WTC11 (cell line): ENCODE measurements at places on chromosomes 11 and 22.
A peak's percentile ranks its signal among the peaks of the same experiment; 100 is the strongest.

GRCh38 chr22:45702981-45703380 is 31.3 kb downstream of the ATXN10 start:
- no peak for DNase-seq

- DNase-seq = no peak
Measured at GRCh38 chr11:96778272-96778671, 388.5 kb downstream of the JRKL start.

GRCh38 chr11:83159902-83160865 is 3.3 kb downstream of the PCF11 start:
- no peak for DNase-seq

- DNase-seq = no peak
Measured at GRCh38 chr11:22764735-22765134, 64.9 kb downstream of the SVIP start.

- DNase-seq = no peak
Measured at GRCh38 chr11:2912498-2912897, 16.7 kb downstream of the PHLDA2 start.

- DNase-seq = no peak
Measured at GRCh38 chr11:11592146-11592684, 29.6 kb downstream of the GALNT18 start.

DNA sequence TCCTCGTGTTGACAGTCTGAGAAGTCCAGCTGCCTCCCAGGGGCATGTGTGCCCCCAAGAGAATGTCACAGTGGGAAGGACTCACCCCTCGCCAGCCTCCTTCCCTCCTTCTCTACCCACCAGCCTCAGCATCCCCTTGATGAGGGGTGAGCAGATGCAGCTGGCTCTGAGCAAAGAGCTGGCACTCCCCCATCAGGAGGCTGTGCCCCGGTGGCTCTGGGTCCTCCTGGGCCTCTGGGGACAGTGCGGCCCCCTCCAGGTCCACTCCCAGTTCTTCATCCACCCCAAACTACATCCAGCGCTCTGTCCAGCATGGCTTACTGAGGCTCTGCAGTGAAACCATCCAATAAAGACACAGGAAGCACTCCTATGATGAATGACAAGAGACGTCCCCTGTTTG is 210.4 kb downstream of the BRD1 start:
- DNase-seq = peak; percentile 6

DNA sequence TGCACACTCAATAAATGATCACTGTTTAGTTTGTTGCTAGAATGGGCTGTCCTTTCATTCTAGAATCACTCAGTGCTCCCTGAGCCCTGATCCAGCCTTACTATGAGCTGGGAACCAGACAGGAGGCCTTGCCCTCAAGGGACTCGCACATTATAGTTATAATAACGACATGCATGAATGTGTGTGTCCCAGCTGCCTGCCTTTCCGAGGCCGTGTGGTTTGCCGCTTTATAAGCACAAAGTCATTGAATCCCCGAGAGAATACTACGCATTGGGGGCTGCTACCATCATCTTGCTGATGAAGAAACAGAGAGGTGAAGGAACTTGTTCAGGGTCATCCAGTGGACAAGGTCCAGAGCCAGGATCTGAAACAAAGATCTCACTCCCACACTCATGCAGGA is 75.7 kb downstream of the NFAM1 start:
- DNase-seq = no peak

- DNase-seq = no peak
Measured at GRCh38 chr11:96763244-96763643, 373.4 kb downstream of the JRKL start.

DNA sequence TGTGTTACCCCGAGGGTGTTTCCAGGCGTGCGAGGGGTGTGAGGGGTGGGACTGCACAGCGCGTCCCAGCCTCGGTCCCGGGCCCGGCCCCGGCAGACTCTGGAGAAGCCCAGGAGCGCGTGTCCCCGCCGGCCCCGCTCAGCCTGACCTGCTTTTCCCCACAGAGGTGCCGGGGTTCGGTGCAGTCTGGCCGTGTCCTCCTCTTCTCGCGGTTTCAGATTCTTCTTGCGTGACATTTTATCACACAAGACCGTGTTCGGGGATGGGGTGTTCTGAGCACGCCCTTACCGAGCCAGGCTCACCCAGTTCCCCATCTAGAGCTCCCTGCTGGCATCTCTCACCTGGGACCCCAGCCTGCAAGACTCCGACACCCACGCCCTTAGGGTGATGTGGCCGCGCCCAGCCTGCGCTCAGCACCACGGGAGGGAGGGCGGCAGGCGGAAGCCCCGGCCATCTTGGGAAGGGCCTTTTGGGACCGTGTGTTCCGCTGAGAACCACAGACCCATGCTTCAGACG is 775.6 kb downstream of the BRD1 start:
- no peak for DNase-seq

DNA sequence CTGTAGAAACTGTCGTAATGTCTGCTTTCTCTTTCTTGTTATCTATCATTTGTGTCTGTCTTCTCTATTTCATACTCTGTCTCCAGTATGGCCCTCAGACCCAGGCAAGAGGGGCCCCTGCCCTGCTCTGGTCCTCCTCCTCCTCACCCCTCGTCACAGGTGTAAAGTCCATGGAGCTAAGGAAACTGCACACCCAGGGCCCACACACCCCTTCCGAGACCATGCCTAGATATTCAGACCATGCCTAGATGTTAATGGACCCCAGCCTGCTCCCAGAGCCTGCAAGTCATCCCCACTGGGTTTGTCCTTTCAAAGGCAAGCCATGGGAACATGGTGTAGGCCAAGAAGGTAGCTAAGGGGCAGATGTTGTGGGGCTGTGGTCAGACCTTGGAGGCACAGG is 24.1 kb upstream of the ANO1 start:
- DNase-seq = no peak

DNA sequence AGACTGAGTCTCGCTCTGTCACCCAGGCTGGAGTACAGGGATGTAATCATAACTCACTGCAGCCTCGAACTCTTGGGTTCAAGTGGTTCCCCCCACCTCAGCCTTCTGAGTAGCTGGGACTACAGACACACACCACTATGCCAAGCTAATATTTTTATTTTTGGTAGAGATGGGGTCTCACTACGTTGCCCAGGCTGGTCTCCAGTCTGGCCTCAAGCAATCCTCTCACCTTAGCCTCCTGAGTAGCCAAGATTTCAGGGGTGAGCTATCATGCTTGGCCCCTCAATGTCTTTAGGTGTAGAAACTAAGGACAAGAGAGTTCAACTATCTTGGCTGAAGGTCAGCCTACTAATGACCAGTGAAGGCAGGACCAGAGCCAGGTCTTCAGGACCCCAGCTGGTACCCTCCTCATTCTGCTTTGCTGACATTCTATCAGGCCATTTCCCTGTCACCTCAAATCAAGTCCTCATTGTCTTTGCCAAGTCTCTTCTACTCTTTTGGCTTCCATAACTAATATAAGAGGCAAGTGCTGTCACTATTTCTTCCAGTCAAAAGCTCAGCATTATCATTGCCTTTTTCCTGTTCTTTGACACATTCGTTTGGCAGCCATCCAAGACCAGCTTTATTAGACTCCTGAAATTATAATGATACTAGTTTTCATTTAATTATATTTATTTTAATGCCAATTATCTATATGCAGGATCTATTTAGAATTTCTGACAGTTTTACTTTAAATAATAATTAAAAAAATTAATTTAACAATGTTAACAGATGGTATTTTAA is 264.2 kb upstream of the PITPNB start:
- DNase-seq = no peak

DNA sequence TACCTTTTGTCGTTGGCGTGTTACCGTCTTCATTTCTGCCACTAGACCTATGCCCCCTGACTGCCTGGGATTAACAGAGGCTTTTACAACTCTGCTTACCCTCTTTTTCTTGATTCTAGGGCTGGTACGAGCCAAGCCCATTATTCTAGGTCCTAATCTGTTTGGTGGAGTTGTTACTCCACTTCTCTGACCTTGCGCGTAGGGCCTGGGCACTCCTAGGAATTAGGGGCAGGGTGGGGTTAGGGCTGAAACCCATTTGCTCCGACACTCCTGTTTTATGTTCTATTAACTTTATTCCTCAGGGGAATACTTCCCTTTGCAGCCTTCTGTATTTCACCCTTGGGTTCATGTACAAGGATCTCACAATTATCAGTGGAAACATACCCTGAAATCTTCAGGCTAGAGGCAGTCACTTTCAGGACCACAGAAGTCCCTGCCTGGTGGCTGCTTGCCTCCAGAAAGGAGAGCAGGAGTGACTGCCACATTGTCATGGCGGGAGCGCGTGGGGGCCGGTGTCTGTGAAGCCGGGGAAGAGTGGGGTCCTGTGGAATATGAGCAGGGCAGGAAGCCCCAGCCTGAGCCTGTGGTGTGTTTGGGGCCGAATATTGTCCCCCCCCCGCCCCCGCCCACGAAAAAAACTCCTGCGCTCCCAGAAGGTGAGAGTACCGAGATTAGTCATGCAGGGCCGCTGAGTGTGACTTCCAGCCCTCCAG is 731 bp upstream of the SLC37A2 start:
- no peak for DNase-seq

DNA sequence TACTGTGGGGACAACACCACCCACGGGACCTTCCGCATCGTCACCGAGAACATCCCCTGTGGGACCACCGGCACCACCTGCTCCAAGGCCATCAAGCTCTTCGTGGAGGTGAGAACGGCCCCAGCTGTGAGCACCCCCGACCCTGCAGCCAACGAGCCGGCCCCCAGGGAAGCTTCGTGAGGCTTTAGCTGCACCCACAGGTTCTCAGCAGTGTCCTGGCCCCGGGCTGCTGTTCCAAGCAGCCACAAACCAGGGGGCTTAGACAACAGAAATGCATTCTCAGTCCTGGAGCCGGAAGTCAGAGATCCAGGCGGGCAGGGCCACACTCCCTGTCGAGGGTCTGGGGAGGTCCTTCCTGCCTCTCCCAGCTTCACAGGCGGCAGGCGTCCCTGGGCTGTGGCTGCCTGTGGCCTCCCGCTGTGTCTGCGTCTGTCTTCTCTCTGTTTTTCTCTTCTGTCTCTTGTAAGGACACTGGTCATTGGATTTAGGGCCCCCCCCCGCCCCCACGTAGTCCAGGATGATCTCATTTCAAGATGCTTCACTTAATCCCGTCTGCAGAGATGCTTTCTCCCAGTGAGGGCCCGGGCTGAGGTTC is 12.5 kb downstream of the MUC5B start:
- no peak for DNase-seq

GRCh38 chr11:69486773-69487291 is 5.4 kb downstream of the LINC01488 start:
- no peak for DNase-seq

DNA sequence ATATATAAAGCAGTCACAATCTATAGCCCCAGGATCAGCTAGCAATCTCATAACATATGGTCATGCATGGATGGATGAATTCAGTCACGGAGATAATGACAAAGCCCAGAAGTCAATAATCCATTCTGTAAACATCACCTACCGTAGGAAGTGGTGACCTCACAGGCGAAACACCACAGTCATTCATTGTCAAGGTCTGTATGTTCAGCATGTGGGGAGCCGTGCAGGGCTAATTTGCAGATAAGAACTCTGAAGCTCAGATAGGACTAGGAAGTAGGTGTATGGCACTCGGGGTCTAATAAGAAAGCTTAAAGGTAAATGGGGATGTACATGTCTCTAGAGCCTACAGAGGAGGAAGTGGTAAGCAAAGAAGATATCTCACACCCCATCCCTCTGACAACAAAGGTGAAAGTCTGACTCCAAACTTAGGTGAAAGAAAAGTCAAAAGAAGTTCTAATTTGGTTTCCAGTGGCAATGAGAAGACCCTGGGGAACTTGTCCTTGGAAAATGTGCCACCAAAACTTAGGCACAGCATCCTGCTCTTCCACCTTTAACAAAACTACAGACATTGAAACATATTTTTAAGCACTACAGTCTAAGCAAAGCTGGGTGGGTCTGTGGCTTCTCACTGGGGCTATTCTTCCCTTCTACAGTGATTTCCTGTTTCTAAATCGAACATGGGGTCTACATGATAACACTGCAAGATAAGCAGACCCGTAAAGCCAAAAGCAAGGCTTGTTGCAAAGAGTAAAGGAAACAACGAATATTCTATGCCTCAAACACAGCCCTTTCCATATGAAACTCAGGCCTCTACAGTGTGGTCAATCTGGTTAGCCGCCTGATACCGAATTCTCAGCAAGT is 5.2 kb downstream of the CRTAM start:
- no peak for DNase-seq

- DNase-seq = no peak
Measured at GRCh38 chr11:61054927-61055562, 47.2 kb upstream of the CD5 start.

DNA sequence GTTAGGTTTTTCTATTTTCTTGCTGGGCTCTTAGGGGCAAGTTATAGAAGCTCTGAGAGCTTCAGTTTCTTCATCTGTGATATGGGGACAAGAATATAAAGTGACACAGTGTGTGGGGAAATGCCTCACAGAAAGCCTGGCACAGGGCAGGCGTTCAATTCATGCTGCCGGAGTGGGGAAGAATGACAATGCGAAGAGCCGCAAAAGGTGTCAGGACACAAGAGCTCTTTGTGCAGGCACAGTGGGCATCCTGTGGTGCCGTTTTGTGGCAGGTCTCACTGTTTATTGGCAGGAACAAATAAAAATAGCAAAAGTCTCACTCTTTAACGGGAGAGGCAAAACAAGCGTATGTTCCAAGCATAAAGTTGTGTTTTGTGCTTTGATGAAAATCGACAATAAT is 112.1 kb downstream of the TIMP3 start:
- DNase-seq = no peak

- DNase-seq = no peak
Measured at GRCh38 chr11:106389101-106389500, 311.6 kb downstream of the AASDHPPT start.

DNA sequence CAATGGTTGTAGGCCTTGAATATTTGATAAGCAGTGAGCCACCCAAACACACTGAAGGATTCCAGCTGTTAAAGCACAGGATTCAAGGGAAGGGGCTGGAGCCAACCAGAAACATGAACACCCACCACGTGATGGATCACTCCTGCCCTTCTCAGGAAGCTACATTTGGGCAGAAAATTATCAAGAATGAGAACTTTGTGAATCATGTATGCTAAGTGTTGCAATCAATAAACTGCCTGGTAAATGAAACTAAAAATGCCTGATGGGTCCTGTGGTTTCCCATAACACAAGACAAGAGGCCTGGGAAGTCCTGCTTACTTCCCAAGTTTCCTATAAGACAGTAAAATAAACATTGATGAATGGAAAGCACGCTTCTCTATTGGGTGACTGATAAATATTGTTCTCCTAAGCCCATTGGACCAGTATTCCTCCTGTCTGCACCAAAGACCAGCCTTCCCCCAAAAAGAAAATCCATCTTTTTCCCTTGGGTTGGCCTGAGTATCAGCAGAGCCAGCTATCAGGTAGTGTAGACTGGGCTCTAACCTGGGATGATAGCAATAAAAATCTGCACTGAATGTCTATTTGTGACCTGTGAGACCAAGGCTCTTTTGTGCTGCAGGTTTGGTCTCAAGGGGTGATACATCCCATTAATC is 98.4 kb downstream of the CCDC83 start:
- DNase-seq = no peak
